ENCODE measurements at places on chromosomes 1 and 21.

DNA sequence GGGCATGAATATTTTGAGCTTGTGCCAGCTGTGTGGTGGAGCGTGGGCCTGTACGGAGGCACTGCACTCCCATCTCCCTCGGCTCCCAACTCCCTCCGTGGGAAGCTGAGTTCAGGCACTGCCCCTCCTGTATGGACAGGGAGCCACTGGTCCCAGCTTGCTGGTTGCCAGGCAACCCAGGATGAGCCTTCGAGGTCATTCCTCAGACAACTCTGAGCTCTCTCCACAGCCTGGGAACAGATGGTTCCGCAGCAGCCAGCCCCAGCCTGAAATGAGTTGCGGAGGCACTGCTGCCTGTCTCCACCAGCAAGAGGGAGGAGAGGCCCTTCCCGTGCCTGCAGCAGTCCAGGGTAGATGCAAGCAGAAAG lies 58.4 kb upstream of the TENT5B start:
- peak; percentile 43 for DNase-seq

GRCh38 chr1:244112041-244112440 lies 61.0 kb downstream of the ZBTB18 start:
- DNase-seq = no peak

DNA sequence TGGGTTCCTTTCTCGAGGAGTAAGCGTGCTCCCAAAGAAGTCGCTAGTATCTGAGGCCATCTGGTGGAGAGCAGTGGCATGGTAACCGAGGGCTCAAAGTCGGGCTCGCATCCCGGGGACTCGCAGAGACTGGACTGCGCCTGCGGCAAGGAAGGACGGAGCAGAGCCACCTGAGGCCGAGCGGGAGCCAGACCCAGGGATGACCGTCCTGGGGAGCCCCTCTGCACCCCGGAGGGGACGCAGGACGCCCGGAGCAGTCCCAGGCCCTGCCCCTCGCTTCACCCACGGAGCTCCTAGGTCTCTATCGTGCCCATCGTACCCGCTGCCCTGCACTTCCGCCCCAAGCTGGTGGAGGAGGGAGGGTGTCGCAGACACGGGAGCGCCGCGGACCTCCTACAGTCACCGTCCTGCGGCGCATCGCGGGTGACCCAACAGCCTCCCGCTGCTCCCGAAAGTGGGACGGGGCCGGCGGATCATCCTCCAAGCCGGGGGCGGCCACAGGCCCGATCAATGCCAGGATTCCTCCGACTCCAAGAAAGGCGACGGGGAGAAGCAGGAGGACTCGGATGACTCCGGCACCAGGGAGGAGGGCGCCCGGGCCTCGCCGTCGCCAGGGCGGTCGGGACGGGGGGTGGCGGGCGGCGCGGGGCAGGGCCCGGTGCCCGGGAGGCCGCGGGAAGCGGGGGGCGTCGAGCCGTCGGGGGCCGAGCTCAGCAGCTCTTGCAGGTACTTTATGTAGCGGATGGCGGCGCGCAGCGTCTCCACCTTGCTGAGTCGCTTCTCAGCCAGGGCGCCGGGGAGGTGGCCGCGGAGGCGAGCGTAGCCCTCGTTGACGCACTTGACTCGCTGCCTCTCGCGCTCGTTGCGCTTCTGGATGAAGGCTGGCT lies 2.3 kb upstream of the CACNA1S start:
- DNase-seq = peak; percentile 94

- DNase-seq = no peak
Measured at GRCh38 chr1:180964056-180964455, 51.4 kb downstream of the KIAA1614 start.

- DNase-seq = no peak
Measured at GRCh38 chr1:116164150-116164549, 53.0 kb downstream of the MAB21L3 start.

Data from Caki2 (cell line).